H9 (cell line): ENCODE measurements at places on chromosomes 6 and 20. TPM values are rescaled to one million over a fixed set of nuclear protein-coding genes. Genes with fewer than 3 reads are reported as not detected.

The ULBP1 gene
- 1.6 and 2.1 TPM in 2 replicates for total RNA-seq

The LHFPL5 gene
- not detected in 2 replicates for total RNA-seq

The DNAH8 gene
- total RNA-seq: not detected in 2 replicates

The CNR1 gene
- total RNA-seq: 0.55 and 0.72 TPM in 2 replicates

The SAPCD1 gene
- total RNA-seq: 3.2 and 4.3 TPM in 2 replicates

The ANKS1A gene
- total RNA-seq: 24.4 and 26.5 TPM in 2 replicates

The RNF144B gene
- total RNA-seq: 2.3 and 2.4 TPM in 2 replicates

The PPIL6 gene
- 0.26 and 1.0 TPM in 2 replicates for total RNA-seq

The TINAG gene
- not detected in 2 replicates for total RNA-seq

The OGFRL1 gene
- 2.8 and 2.9 TPM in 2 replicates for total RNA-seq

The PRDM1 gene
- 2.3 and 2.9 TPM in 2 replicates for total RNA-seq

The LGSN gene
- 0.13 and 0.22 TPM in 2 replicates for total RNA-seq

The LPIN3 gene
- 3.8 and 4.2 TPM in 2 replicates for total RNA-seq

The CLIC5 gene
- total RNA-seq: 0.15 and 0.20 TPM in 2 replicates

The C4A gene
- total RNA-seq: 4.3 and 5.1 TPM in 2 replicates

The FAM184A gene
- 10.4 and 11.4 TPM in 2 replicates for total RNA-seq

The OPRL1 gene
- total RNA-seq: 0.90 and 1.0 TPM in 2 replicates

The TAAR9 gene
- total RNA-seq: not detected in 2 replicates

The POPDC3 gene
- total RNA-seq: 5.7 and 6.0 TPM in 2 replicates

The NOTCH4 gene
- 2.1 and 2.3 TPM in 2 replicates for total RNA-seq

The MATN4 gene
- 0.11 TPM in 1 of 2 replicates, not detected in the other for total RNA-seq

The RHAG gene
- total RNA-seq: not detected in 2 replicates

The PRDM13 gene
- 0.15 TPM in 1 of 2 replicates, not detected in the other for total RNA-seq

The GSTA2 gene
- not detected in 2 replicates for total RNA-seq

The TMEM217 gene
- total RNA-seq: 1.1 and 1.4 TPM in 2 replicates

The PGC gene
- not detected in 2 replicates for total RNA-seq

The ALDH8A1 gene
- 0.24 TPM in 1 of 2 replicates, not detected in the other for total RNA-seq

The C2 gene
- total RNA-seq: 0.66 and 0.86 TPM in 2 replicates

The PHACTR3 gene
- not detected in 2 replicates for total RNA-seq

The PRRT1 gene
- total RNA-seq: 1.8 and 1.9 TPM in 2 replicates

The CRISP2 gene
- not detected in 2 replicates for total RNA-seq

The MAN1A1 gene
- total RNA-seq: 1.6 and 1.9 TPM in 2 replicates

The MRPL18 gene
- total RNA-seq: 87.4 and 88.8 TPM in 2 replicates
